CD8-positive, alpha-beta memory T cell (primary cell): ENCODE measurements at places on chromosomes 6 and 20. TPM values are rescaled to one million over a fixed set of nuclear protein-coding genes. Genes with fewer than 3 reads are reported as not detected.

The PHF10 gene
- 69.6 TPM for total RNA-seq

The CDSN gene
- not detected for total RNA-seq

The MOG gene
- not detected for total RNA-seq

The MAPK14 gene
- total RNA-seq: 48.4 TPM

The AGER gene
- total RNA-seq: 11.9 TPM

The TMC2 gene
- not detected for total RNA-seq

The LY6G6F gene
- total RNA-seq: not detected

The MATN4 gene
- not detected for total RNA-seq

The LHFPL5 gene
- not detected for total RNA-seq

The TRERF1 gene
- 10.6 TPM for total RNA-seq

The DLK2 gene
- 1.9 TPM for total RNA-seq

GRCh38 chr20:23419995-23420901 is 1.0 kb downstream of the NAPB start:
- DNase-seq: peak; percentile 33

- DNase-seq: no peak
Observed at GRCh38 chr6:219641-220198, 72.6 kb upstream of the DUSP22 start.

DNA sequence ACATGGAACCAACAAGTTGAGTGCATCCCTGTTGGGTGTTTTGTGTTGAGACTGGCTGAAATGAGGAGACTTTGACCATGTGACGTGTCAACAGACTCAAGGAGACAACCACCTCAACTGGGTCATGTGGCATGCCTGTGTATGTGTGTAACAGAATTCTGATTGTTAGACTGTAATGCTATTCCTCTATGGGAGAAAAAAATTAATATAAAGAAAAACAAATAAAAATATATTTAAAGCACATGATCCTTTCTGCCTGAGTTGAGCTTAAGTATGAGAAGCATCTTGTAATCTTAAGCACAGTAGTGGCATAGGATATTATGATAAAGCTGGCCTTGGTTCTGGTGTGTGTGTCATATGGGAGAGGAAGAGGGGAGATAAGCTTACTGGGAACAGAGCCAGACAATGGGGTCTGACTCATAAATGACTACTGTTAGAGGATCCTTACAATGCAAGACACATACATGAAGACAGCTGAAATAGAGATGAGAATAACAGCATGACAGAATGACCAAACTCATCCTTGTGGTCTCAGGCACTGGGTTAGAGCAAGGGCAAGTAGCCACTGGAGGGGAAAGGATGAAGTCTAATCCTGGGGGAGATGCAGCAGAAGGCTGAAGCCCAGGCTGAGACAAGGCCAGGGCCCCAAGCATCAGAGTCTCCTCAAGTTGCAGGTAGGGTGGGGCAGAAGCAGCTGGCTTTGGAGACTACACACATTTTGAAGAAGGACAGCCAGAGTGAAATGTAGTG is 9.2 kb downstream of the TP53INP2 start:
- DNase-seq: no peak

DNA sequence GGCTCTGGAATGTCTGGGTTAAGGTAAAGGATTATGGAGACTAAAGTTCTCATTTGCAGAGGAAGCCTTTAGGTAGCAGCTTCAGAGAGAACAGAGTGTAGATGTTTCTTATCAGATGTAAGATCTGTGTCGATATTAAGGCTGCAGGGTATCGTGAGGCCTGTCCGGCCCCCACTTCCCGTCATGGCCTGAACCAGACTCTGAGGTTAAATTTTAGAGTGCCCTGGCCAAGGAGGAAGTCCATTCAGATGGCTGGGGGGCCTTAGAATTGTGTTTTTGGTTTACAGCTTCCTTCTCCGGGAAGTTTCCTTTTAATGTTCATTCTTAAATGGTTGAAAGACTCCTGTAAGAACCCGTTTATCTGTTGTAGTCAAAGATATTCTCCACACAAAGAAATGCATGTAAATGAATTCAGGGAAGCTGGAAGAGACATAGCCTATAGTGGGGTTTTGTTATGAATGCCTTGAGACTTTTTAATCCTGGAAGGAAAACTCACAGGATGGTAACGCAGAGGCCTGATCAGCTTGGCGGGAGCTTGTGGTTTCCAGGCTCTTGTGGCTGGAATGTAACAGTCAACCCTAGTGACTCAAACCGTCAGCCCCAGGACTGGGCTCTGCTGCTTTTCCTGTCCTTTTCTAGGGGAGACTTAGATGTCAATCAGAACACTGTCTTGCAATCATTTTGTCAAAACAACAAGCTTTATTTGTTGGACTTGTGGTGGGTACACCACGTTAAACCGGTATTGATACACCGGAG is 34.7 kb downstream of the KIF25 start:
- DNase-seq: no peak

DNA sequence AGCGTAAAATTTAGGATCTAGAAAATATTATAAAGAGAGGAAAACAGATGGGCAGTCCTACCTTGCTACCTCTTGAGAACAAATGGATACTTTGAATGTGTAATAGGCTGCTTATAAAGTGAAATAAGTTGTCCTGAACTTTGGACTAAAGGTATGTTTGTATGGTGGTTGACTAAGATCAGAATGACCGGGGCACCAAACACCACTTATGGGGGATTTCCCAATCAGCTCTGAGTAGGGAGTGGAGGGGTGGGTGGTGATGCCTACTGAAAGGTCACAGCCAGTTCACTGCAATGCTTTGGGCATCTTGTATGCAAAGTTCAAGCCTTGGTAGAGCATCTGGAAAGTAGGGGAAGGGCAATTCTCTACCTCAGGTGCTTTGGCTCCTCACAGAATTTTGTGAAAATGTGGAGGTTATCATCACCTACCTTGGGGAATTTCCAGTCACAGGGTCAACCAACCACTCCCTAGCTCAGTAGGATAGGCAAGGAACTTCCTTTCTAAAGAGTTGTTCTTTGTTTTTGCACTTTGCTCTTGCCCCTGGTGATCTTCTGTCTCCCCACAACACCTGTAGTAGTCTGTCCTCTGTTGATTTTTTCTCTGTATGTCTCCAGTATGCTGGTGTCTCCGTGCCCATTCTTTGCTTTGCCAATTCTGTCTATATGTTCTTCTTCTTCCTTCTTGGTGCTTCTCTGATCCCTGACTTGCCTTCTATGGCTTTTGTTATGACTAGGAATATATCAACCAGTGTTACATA is at the start of gene TRIM31:
TRIM31 (minus strand) TSS at position 88 of the 757 bp plus-strand sequence. CDS start 285 bp downstream, outside the sequence.
- no peak for DNase-seq

DNA sequence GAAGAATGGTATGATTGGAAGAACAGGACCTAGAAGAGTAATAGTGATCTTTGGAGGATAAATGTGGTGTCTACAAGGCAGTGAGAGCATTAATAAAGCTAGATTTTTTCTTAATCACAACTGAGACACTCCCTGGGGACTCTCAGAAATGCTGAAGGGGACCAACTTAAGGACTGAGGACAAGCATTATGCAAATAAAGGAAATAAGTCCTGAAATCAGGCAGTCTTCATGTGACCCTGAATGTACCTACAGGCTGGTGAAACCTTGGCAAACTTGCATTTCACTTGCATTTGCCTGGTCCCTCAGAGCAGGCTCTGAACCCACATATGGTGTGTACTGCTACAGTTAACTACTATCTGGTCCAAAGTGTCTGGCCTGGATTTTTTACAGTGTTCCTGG is 19.3 kb upstream of the TTK start:
- DNase-seq: no peak

DNA sequence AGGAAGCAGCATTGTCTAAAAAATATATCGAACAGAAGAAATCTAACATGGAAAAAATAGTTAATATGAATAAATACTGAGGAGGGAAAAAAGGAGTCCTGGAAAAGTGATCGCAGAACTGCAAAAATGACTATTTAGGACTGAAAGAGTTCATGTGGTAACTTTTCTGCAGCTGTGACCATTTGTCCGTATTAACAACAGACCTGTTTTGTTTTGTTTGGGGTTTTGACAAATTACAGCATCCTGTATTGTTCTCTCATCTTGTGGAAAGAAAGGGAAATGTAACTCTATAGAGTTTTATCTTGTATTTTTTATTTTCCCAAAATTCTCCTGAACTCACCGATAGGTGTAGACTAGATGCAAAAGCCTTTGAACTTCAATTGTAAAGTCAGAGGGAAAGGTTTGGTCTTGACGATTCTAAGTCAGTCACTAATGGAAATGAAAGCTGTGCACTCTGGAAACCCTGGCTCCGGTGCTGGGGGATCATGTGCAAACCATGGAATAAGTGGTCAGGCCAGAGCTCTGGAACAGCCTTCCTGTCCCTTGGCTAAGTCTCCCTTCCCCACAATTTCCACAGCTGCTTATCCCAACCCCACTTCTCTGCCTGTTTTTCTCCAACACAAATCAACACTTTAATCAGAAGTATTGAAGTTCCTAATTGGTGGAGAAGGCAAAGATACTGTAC is 51.2 kb upstream of the MARCKS start:
- DNase-seq: no peak

DNA sequence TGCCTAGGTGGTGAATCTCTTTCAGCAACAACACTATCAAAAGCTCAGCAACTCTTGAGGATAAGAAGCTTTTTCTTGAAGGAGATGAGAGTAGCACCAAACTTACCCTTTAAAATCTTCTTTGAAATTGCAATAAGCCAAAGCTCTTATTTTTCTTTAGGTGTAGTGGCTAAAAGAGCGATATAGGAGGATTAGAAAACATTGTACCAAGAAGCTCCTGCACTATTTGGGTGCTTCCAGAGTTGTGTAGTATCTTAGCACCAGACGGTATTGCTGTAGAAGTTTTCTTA is 1.2 kb downstream of the FUT9 start:
- no peak for DNase-seq

DNA sequence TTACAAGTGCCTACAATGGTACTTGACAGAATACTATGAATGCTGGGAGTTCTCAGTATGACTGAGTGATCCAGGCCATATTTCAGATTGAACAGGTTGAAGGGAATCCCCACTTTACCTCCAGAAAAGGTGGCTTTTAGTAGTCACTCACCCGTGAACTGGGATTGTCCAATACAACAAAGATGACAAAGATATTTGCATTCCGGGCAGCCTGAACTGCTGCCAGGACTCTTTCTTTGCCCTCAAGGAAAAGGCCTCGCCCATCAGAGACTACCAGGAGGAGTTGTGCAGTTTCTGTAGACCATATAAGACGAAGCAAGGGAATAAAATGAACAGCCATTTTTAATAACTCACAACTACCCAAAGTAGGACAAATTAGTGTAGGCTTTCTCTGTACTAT is 6.3 kb upstream of the LYRM2 start:
- no peak for DNase-seq

GRCh38 chr6:142696123-142697000 is 248.6 kb downstream of the HIVEP2 start:
- no peak for DNase-seq

- no peak for DNase-seq
Observed at GRCh38 chr20:63497946-63498935, 642 bp downstream of the EEF1A2 start.

- DNase-seq: peak; percentile 71
Observed at GRCh38 chr20:45771182-45771759, 20.4 kb downstream of the WFDC3 start.

GRCh38 chr6:89910902-89911240 is 16.6 kb downstream of the GJA10 start:
- DNase-seq: no peak

- DNase-seq: peak; percentile 72
Observed at GRCh38 chr20:53949319-53949839, 121.0 kb downstream of the BCAS1 start.

GRCh38 chr20:8320306-8320705 is 188.2 kb downstream of the PLCB1 start:
- no peak for DNase-seq

GRCh38 chr6:38570750-38571149 is 69.0 kb downstream of the BTBD9 start:
- DNase-seq: no peak

- no peak for DNase-seq
Observed at GRCh38 chr6:3380344-3381232, 76.3 kb downstream of the SLC22A23 start.

DNA sequence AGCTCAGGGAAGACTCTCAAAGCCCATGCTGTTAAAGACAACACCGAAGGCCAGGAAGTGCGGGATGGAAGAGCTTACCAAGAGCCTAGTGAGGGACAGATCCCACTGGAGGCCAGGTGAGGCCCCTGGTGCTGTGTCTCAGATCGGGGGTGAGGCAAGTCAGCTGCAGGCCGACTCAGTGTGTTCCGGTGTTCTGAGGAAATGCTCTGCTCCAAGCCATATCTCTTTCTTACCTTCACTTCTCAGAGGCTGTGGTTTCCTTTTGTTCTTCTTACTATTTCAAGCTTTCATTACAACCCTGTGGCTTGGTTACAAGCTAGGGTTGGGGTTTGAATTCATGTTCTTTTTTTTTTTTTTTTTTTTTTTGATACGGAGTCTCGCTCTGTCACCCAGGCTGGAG is 114.3 kb upstream of the ZFP64 start:
- DNase-seq: peak; percentile 55

GRCh38 chr20:1212023-1212422 is 8.8 kb downstream of the C20orf202 start:
- no peak for DNase-seq

DNA sequence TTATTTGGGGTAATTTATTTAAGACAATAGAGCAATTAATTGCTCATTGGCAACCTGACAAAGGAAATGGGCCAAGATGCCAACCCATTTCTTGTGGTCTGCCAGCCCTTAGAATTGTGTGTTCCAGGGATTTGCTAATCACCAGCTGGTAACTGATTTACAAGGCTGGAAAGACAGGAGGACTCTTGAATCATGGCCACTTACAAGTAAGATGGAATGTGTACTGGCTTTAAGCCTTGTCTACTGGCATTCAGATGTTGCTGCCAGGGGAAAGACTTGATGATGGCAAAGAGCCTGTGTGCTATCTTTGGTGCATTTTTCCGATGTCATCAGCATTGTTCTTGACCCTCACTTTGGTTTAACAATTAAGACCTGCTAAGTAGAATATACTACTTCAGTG is 91.0 kb downstream of the BCKDHB start:
- DNase-seq: no peak

GRCh38 chr20:31809661-31810060 is 9.5 kb upstream of the MYLK2 start:
- no peak for DNase-seq

- no peak for DNase-seq
Observed at GRCh38 chr6:70045413-70045812, 179.1 kb downstream of the COL19A1 start.

DNA sequence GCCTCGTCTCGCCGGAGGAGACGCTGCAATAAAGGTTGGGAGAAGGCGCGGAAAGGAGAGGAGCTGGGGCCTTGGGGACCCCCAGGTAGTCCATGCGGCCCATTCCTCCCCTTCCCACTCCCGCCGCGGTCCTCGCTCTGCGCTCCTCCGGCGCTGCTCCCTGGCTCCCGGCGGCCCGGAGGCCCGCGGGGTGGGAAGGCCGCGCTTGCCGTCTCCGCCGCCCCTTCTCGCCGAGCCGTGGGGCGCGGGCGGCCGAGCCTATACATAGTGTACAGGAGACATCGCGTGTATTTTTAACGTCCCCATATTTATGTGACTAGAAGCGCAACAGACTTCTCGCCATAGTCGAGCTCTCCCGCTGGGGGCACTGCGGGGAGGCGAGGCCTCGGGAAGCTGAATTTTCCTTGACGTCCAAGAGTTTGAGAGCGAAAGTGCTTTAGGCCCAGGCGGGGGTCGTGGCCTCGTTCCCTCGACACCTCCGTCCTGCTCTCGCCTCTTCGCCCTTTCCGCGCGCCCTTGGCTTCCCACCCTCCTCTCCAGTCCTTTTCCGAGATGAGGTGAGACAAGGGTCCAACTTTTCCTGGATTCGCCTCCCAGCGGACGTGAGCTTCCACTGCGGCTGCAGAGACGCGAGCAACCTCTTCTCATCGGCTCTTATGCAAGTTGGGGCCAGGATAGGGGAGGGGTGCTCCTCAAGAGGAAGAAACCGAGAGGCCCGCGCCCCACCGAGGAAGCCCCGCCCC is 29.0 kb downstream of the SLC12A5 start:
- no peak for DNase-seq

- DNase-seq: no peak
Observed at GRCh38 chr6:46964716-46965519, 43.2 kb upstream of the ADGRF5 start.
